ENCODE measurements at places on chromosomes 16 and 17.

DNA sequence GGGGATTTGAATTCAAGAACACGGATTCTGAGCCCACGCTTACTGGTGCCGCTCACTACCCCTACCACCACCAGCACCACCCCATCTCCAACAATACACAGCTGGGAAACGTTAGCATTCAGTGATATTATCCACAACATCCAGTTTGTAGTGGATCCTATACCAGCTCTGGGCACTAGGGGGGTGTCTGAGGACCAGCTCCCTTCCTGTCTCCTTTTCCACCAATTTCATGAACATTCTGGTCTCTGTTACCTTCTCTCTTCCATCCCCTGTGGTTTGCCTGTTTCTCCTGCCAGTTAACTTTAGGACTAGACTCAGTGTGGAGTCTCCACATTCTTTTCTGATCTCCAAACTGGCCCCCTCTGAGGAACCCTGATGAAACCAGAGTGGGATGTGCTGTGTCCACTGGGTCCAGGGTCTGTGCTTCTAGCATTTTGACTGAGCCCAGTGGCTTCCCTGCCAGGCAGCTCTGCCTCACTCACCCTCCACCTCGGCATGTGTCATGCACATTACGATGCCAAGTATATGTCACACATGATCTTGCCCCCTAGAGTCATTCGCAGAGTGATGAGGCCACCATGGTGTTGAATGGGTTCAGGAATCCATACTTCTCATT is 187.0 kb upstream of the CDH13 start:
- DNase-seq = no peak

DNA sequence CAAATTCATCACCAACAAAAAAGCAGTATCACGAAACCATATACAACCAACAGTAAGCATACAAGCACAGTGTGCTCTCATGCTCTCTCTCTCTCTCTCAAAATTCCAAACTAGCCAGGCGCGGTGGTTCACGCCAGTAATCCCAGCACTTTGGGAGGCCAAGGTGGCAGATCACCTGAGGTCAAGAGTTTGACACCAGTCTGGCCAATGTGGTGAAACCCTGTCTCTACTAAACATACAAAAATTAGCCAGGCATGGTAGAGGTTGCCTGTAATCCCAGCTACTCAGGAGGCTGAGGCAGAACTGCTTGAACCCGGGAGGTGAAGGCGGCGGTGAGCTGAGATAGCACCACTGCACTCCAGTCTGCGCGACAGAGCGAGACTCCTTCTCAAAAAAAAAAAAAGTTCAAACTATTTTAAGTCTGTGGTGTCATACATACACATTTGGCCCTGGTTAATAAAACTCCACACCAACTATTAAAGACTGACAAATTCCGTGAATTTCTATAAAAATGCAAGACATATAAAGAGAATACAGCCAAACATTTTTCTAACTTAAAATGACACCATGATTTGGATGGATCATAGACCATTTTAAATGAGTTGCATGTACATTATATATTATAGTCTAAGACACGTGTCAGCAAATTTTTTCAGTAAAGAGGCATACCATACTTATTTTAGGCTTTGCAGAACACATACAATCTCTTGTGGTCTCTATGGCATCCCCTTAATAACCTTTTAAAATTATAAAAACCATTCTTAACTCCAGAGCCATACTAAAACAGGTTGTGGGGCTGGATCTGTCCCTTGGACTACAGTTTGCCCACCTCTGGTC is 30.9 kb downstream of the GLG1 start:
- DNase-seq = no peak

- no peak for DNase-seq
Observed at GRCh38 chr16:48542966-48543365, 67.0 kb downstream of the N4BP1 start.

- DNase-seq = no peak
Observed at GRCh38 chr16:78437352-78437968, 338.0 kb downstream of the WWOX start.

- no peak for DNase-seq
Observed at GRCh38 chr16:76461836-76462235, 184.6 kb downstream of the CNTNAP4 start.

DNA sequence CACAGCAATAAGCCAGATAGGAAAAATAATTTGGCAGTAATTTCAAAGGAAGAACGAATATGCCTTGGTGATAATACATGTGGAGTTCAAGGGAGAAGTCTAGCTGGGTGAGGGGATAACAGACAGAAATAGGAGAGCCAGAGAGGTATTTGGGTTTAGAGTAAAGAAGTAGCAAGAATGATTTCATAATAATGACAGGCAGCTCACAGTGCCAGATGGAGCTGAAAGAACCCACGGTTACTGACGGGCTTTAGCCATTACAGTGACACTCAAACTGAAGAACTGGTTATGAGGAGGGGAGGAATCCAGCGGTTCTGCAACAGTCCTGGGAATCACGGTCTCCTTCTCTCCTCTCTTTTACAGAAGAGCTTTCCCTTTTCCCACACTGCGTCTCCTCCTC is 2.2 kb downstream of the OR4D1 start:
- no peak for DNase-seq

GRCh38 chr17:601926-602303 is 112.7 kb downstream of the VPS53 start:
- no peak for DNase-seq

DNA sequence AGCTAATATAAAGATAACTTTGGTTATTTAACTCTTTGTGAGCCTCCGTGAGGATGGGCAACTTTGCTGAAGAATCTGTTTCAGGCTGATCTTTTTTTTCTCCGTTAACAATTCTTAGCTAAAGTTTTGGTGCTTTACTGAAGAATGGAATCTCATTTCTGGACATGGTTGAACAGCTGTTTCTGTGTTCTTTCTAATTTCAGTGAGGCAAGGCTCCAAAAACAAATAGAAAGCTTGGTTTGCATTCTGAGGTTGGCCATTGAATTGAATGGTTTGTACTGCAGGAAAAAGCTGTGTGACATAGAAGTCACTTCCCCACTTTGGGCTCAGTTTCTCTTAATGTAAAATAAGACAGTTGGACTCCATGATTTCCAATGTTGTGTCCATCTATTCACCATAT is 22.3 kb upstream of the HLF start:
- no peak for DNase-seq

DNA sequence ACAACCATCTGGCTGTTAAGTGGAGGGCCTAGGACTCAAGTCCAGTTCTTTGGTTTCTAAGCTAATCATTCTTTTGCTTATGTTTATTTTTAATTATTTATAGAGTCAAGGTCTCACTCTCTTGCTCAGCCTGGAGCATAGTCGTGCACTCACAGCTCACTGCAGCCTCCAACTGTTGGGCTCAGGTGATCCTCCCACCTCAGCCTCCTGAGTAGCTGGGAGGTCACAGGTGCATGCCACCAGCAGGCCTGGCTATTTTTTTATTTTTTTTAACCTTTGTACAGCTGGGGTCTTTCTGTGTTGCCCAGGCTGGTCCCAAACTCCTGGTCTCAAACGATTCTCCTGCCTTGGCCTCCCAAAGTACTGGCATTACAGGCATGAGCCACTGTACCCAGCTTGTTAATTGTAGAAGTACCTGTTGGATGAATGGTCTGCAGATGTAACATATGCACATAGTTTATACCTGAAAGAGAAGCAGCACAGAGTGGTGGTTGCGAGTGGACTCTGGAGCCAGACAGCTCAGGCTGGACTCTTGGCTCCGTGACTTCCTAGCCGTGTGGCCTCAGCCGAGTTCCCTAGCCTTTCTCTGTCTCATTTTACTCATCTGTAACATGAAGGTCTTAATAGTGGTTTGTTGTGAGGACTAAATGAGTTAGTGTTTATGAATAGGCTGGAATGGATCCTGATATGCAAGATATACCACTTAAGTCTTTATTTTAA is 337.5 kb downstream of the SNX29 start:
- DNase-seq = no peak

DNA sequence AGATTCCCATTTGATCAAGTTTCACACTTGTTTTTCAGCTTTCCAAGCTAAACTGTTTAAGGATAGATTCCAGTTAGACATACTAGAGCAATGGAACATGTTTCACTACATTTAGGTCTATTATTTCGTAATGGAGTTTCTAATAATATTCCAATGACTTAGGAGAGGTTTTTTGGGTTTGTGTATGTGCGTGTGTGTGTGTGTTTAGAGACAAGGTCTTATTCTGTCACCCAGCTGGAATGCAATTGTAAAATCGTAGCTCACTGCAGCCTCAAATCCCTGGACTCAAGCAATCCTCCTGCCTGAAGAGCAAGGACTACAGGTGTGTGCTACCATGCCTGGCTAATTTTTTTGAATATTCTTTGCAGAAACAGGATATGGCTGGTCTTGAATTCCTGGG is 426.3 kb downstream of the ZFHX3 start:
- no peak for DNase-seq

- no peak for DNase-seq
Observed at GRCh38 chr17:72887322-72887721, 205.2 kb downstream of the SLC39A11 start.

GRCh38 chr16:27977966-27978365 is 85.5 kb downstream of the GSG1L start:
- no peak for DNase-seq

GRCh38 chr17:67107811-67108775 is 63.7 kb downstream of the CACNG1 start:
- DNase-seq = no peak

GRCh38 chr17:7477392-7478275 is 1.8 kb downstream of the ZBTB4 start:
- DNase-seq = no peak

Data from activated CD8-positive, alpha-beta memory T cell treated with anti-CD3 and anti-CD28 coated beads for 4 hours (primary cell).